ENCODE measurements at places on chromosomes 6 and 20.
A peak's percentile ranks its signal among the peaks of the same experiment; 100 is the strongest.

DNA sequence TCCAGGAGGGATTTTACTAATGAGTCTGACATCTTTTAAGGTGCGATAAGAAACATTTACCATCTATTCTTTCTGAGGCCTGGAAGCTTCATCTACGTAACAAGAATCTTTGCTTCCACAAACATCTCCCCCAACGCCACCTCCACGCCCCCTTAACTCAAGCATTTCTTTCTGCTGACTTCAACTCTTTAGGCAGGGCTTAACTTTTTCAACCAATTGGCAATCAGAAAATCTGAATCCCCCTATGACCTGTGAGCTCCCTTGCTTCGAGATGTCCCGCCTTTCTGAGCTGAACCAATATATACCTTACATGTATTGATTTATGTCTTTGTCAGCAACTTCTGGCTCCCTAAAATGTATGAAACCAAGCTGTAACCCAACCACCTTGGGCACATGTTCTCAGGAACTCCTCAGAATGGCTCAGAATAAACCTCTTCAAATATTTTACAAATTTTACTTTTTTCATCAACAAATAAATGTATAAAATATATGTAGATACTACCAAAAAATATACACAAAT, 11.5 kb downstream of the OR2H2 start:
- no peak for DNase-seq

DNA sequence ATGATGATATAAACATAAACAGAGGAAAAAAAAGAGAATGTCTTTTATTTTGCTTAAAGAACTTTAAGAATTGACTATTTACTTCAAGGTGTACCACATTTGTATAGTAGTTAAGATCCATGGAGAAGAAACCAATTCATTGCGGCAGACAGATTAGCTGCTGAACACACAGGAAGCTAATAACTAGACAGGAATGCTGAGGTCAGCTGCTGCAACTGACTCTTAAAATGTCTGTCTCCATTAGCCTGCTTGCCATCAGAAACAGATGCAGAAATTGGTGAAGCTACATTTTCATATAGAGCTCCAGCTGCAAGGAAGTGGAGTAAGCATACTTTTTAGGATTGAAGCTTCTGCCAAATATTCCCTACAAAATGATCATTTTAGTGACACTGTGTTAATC, 939.5 kb downstream of the EPHA7 start:
- DNase-seq = no peak

GRCh38 chr20:62325172-62325905, 22.5 kb downstream of the ADRM1 start:
- DNase-seq = no peak

GRCh38 chr6:111361648-111362047, 121.4 kb downstream of the REV3L start:
- DNase-seq = peak; percentile 29

- DNase-seq = no peak
Observed at GRCh38 chr20:62355516-62355877, 11.6 kb downstream of the LAMA5 start.

DNA sequence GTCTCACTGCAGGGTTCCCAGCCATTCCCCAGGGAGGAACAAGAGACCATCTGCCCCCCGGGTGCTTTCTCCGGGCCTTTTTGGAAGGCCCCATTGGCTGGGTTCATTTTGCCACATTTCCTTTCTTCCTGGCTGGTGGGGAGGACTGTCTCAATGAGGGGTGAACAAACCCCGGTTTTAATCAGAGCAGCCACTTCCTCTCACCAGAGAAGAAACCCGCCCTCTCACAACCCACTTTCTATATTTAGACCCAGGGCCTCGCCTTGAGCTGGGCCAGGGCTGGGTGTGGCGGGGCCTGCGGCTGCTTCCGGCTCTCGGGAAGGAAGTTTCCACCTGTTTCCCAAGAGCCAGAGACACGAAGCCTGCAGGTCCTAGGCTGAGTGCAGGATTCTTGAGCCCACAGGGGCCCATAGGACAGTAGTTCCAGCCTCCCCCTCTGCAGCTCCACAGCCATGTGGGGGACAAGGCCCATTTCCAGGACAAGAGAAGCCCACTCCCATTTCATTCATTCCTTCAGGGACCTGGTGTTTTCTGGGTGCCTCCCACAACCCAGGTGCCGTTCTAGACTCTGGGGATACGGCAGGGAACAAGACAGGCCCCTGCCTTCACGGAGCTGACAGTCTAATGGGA, 41.8 kb downstream of the RBM38 start:
- no peak for DNase-seq

DNA sequence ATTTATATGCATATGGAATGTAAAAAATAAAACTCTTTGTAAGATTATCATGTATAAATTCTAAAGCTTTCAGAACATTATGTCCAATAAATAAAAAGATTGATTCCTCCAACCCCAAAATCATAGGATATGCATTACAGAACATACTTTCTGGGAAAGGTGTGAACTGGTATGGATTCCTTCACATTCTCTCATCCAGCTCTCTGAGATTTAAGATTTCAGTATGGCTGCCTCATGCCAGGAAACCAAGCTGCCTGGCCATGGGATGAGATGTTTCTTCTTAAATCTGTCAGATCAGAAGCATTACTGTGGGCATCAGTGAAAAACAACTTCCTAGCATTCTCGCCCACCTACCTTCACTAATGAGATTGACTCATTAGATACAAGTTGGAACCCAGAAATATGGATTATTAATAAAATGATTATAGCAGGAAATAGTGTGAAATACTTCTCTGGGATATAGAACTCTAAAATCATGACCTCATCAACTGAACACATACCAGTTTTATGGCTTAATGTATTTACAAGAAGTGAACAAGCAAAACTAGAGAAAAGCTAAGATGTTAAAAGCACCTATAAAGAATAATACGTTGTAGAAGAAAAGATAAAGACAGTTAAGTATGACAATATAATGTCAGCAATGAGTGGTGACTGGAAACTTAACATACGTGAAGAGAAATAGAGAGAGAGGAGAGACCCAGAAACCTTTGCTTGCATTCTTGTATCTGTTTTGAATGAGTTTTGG, 171.6 kb upstream of the PHACTR1 start:
- no peak for DNase-seq

DNA sequence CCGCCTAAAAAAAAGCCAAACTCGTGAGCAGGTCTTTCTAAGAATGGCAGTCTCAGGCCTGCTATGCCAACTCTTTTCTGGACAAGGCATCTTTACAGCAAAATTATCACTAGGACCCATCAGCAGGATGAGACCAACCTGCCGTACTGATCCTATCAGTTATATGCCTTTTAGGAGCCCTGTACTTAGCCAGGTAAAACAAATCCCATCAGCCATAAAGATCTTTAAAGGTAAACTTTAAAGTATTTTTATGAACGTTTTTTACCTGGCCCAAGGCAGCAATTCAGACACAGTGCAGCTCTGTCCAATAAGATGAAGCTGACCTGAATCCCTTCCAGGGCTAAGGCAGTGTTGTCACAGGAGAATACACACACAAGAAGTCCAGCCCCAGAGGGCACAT, 51.3 kb upstream of the TGM3 start:
- no peak for DNase-seq

GRCh38 chr6:142683714-142684141, 261.2 kb downstream of the HIVEP2 start:
- DNase-seq = no peak

DNA sequence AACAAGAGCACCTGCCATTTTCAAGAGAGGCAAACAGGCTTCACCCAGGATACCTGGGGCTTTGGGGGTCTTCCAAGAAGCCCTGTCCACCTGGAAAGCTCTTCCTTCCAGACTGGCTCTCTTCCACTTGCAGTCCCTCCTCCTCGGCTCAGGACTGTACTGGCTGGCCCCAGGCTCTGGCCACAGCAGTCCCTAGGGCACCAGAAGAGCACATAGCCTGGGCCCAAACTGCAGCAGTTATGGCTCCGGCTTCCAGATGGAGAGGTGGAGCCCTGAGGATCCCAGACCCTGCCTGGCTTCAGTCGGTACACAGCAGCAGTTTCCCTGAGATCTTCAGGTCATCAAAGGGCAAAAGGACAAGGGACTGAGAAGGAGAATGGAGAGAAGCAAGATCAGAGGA, 1.6 kb upstream of the SLC35B2 start:
- no peak for DNase-seq

DNA sequence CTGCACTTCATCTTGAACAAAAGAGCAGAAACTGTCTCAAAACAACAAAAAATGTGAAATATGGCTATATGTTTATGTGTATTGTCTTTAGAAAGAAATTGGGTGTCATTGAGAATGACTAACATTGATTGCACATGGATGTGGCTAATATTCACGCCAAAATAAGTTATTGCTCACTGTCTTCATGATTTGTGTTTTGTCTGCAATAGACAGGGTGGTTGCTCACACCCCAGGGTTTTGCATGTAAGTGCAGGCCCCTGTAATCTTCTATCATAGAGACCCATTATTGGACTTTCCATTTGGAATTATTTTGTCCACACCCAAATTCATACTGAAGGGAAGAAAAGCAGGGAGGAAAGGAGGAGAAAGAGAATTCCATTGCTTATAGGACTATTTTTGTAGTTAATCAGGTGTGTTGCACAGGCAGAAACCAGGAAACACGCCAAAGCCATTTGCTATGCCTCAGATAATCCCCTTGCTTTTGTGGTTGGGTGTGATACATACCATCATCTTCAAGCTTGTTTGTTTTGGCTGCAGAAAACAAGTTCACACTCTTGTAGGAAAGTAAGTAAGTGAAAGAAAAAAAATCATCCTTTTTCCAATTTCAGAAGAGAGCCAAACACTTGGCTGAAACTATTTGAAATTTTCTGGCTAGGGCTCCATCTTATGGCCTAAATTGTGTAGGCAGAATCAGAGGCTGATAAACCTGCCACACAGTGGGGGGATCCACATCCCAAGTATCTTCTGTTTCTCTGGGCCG, 214.1 kb downstream of the COL12A1 start:
- peak; percentile 31 for DNase-seq

GRCh38 chr20:33808388-33808787, 2.8 kb upstream of the CHMP4B start:
- DNase-seq = no peak

DNA sequence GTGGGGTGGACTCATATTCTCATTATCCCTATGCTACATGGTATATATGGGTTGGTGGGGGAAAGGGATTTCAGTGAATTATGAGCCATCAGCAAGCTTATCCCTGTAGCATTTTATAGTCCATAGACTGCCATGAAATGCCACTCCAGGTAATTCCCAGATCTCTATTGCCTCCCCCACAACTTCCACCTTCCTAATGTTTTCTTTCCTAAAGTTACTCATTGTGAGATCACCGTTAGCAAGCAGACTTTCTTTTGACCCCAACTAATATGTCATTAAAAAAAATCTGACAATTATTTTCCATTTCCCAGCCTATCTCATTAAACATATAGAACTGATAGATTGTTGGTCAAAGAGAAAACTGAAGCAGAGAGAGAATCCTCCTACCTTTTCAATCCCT, 40.7 kb upstream of the TBX18 start:
- no peak for DNase-seq

DNA sequence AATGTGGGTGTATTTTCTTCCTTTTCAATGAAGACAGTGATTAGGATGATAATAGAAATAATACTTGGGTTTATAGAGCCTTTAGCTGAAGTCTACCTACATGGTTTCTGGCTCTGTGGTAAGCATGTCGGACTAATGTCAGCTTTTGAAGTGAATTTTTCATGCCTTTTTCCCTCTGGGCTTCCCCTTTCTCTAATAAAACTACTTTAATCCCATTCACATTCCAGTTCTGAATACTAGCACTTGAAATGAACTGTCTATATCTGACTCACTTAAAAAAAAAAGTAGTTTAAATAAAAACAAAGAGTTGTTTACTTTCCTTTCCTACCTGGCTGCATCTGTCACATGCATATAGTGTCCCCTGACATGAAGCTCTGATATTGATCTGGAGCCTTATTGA, 545.9 kb upstream of the FLRT3 start:
- no peak for DNase-seq

GRCh38 chr20:43983359-43983758, 68.7 kb downstream of the TOX2 start:
- no peak for DNase-seq

GRCh38 chr20:1328680-1329330, at the start of gene SDCBP2:
Gene SDCBP2, minus strand, starts transcription at chr20:1329139. Its CDS starts 8,723 bp downstream, at chr20:1320416.
- no peak for DNase-seq

All from stromal cell of bone marrow (primary cell).